Colonic mucosa (tissue), 4 donors: ENCODE measurements at places on chromosomes 3 and 15. TPM values are rescaled to one million over a fixed set of nuclear protein-coding genes. Genes with fewer than 3 reads are reported as not detected.

DNA sequence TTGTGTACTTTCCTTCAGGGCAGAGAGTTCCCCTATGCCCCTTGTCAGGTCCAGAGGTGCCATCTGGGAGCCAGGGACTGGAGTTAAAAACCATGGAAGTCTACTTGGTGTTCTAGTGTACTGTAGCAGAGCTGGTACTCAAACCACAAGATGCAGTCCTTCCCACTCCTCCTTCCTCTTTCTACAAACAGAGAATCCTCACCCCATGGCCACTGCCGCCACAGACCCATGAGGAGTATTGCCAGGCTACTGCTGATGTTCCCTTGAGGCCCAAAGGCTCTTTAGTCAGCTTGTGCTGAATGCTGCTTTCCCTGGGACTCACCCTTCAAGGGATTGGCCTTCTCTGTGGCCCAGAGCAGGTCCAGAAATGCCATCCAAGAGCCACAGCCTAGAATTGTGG is 229.2 kb upstream of the ZPLD1 start:
- H3K27ac ChIP-seq: no peak overlapping the region
- H3K27me3 ChIP-seq: no peaks in the 10 kb centered on the region
- H3K36me3 ChIP-seq: no peaks in the 10 kb centered on the region
- no peak for DNase-seq
- no peaks in the 10 kb centered on the region for H3K4me1 ChIP-seq
- H3K4me3 ChIP-seq: no peak overlapping the region

Gene ZMYND10
- 0.37 TPM for total RNA-seq

GRCh38 chr3:77354958-77355357 is 315.1 kb downstream of the ROBO2 start:
- no peak overlapping the region for H3K27ac ChIP-seq
- DNase-seq: no peak
- no peaks in the 10 kb centered on the region for H3K27me3 ChIP-seq
- no peaks in the 10 kb centered on the region for H3K4me1 ChIP-seq

DNA sequence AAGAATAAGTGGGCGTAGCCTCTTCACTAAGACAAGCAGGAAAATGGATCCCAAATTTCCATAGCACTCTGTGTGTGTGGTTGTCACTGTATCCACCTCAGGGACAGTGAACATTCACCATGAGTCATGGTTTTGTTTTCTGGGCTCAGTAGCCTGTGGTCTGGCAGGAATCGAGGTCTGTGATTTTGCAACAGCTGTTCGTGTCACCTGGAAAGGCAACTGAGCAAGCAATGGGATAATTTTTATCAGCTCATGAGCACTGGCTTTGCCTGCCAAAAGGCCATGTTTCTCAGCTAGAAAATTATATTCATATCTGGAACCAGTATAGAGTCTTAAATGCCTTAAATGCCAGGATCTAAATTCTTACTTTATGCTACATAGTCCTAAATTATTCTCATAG is 60.9 kb downstream of the STRIT1 start:
- H3K27me3 ChIP-seq: no peaks in the 10 kb centered on the region
- no peaks in the 10 kb centered on the region for H3K4me1 ChIP-seq
- no peak overlapping the region for H3K4me3 ChIP-seq
- no peak overlapping the region for H3K27ac ChIP-seq
- no peaks in the 10 kb centered on the region for H3K36me3 ChIP-seq

- no peak overlapping the region for H3K27ac ChIP-seq
- no peaks in the 10 kb centered on the region for H3K4me1 ChIP-seq
- no peak overlapping the region for H3K4me3 ChIP-seq
- H3K36me3 ChIP-seq: no peaks in the 10 kb centered on the region
These were observed 8.6 kb upstream of the TIPIN start for GRCh38 chr15:66364944-66365528.

Gene FGD5
- total RNA-seq: 4.4 TPM

Gene ITGA11
- 4.1 TPM for total RNA-seq
